Activated T-helper 2 cell treated with anti-CD3 and anti-CD28 coated beads, Interferon-gamma antibody, Interleukin-2, Interleukin-4, amounts not matched to agents 10 μg/mL and 5 μg/mL and 100 μg/mL, durations not matched to agents 14 hours and 24 hours and 36 hours (primary cell): ENCODE measurements at places on chromosomes 7 and 10. TPM values are rescaled to one million over a fixed set of nuclear protein-coding genes. Genes with fewer than 3 reads are reported as not detected.
A peak's percentile ranks its signal among the peaks of the same experiment; 100 is the strongest.

DNA sequence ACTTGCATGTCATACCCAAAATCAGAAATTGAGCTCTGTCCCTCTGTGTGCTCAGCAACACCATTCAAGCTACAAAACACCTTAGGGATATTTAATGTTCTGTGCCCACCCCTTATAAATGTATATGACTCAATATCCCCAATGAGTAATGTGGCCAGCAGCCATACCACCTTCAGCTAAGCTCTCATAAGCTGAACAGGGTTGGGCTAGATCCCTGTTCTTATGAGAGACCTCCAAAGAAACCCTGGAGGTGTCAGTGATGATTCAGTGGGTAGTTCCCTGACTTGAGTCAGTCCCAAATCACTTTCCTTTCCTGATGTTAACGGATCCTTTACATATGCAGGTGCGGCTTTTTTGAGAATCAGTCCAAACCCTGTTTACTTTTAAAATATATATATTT lies 253.8 kb downstream of the CREB5 start:
- DNase-seq = no peak

- no peak for DNase-seq
Measured at GRCh38 chr7:113784316-113784715, 134.5 kb downstream of the PPP1R3A start.

Gene ST8SIA6
- total RNA-seq = not detected in 2 replicates

GRCh38 chr10:73859428-73859783 lies 14.9 kb downstream of the CAMK2G start:
- DNase-seq = peak; percentile 53

GRCh38 chr7:81114633-81115032 lies 195.8 kb upstream of the SEMA3C start:
- no peak for DNase-seq

GRCh38 chr7:92075455-92076158 lies 58.7 kb downstream of the CYP51A1 start:
- DNase-seq = no peak

DNA sequence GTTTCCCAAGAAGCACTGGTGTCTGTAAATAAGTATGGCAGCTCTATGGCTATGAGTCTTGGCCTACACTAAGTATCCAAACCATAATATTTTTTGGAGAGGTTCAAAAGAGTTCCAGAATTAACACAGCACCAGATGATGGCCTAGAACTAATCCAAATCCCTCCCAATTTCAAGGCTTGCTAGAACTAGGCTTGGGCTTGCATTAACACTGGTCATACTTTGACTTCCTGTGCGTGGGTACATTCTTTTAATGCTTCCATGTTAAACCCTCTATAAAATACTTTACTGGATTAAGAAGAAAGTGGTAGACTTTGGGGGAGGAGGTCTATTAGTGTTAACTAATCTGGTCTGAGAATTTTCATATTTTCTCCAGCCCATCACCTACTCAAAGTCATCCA lies 3.1 kb downstream of the AASS start:
- no peak for DNase-seq

GRCh38 chr10:97327348-97328294 lies 6.9 kb downstream of the FRAT2 start:
- no peak for DNase-seq

Gene MAT1A
- total RNA-seq = not detected in 2 replicates

DNA sequence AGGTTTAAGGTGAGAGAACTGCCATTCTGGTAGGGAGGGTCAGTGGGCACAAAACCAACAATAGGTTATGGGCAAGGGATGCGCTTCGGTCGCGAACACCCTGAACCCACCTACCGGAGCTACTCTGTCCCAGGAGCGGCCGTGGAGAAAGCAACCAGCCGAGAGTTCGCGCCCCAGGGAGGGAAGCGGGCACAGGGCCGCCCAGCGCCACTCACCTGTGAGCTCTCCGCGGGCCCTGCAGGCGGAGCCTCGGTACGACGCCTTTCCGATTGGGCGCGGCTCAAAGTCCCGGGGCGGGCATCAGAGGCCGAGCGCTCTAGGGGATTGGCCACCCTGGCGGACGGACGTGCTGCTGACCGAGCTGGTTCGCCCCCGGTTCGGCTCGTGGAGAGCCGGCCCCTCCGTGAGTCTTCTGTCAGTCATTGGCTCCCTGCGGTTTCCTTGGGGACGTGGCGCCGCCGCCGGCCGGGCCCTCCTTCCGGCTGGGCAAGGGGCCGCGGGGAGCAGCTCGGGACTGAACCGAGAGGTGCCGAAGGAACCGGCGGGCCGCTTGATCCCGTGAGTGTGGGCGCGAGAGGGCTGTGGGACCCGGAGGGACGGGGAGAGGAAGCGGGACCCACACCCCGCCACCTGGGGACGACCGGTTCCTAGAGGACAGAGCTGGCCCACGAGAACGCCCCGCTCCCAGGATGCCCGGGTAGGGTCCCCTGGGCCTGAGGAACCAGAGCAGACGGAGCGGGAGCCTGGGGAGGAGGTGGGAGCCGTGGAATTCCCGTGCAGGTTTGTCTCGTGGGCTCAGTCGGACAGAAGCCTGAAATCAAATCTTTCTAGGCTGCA lies at the start of gene ENTPD7:
ENTPD7 (plus strand) TSS at position 479 of the 837 bp plus-strand sequence. CDS start 448 bp downstream, outside the sequence.
- DNase-seq = peak; percentile 90

- no peak for DNase-seq
Measured at GRCh38 chr10:101687071-101687658, 7.8 kb downstream of the FBXW4 start.

Gene KAT6B
- 24.2 and 26.6 TPM in 2 replicates for total RNA-seq

- DNase-seq = no peak
Measured at GRCh38 chr7:26147030-26147429, 5.0 kb upstream of the NFE2L3 start.

Gene BLNK
- not detected in 2 replicates for total RNA-seq

GRCh38 chr7:84949067-84949466 lies 237.8 kb downstream of the SEMA3D start:
- DNase-seq = no peak

GRCh38 chr10:129397198-129397974 lies 69.7 kb upstream of the MGMT start:
- no peak for DNase-seq

Gene SCART1
- total RNA-seq = 1.3 and 1.4 TPM in 2 replicates

DNA sequence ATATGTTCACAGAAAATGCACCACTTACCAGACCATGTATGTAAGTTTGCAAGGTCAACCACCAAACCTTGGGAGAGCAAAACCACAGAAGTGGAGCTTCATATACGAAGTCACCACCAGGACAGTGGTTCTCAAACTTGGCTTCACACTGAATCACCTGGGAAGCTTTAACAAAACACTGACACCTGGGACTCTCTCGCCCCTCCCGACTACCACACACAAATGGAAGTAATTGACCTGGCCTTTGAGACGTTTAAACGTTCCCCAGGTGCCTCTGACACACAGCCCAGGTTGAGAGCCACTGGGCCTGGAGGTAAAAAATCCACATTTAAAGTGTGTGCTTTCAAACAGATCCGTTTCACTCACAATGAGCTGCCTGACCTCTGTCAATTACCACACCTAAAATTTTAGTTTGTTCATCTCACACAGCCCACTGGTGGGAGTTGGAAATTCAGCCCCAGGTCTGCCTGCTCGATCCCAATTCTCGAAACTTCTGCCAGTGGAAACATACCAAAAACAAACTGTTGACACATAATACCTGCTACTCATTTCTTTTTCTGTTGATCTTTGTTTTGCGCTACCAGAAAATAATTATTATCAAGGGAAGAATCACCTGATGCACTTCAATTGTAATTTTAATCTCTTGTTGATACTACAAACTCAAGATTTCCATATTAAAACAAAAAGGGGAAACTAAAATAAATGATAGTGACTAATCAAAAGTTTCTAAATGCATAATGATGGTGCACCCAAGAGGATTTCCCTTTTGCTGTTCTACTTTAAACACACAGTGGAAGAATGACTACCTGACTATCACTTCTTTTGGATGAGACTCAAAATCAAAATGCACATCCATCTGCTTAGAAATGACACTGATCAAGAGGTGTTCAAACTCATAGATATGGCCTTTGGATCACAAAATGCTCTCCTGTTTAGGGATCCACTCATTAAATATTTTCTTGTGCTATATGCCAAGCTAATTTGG lies 26.6 kb downstream of the CDNF start:
- no peak for DNase-seq

DNA sequence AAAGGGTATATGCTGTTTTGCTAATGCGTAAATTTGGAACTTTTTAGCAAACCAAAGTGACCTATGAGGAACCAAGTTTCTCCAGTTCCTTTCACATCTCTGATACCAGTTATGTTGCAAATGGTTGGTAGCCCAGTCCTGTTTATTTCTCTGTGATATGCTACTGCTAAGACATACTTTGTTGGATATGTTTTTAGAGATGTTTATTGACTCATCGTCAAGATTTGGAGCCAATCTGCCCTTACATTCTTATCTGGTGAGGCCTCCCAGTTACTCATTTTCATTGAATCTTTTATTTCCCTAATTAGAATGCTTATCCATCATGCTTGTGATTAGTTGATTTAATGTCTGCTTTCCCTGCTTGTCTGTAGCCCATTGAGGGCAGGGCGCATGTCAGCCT lies 58.9 kb downstream of the LRGUK start:
- no peak for DNase-seq

DNA sequence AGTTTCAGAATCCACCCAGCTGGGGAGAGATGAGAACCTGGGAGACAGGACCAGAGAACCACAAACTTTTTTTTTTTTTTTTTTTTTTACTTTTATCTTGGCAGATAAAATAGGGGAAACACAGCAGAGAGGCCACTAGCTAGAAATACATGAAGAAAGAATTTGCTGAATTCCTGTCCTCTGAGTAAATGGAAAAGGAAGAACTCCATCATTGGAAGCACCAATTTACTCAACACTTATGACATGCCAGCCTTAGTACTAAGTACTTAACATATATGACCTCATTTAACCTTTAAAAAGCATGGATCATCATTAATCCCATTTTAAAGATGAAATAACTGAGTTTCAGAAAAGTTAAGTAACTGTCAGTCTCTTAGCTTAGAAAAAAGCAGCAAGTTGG lies 343.0 kb upstream of the NPSR1 start:
- DNase-seq = no peak

Gene KCP
- total RNA-seq = not detected in 2 replicates

DNA sequence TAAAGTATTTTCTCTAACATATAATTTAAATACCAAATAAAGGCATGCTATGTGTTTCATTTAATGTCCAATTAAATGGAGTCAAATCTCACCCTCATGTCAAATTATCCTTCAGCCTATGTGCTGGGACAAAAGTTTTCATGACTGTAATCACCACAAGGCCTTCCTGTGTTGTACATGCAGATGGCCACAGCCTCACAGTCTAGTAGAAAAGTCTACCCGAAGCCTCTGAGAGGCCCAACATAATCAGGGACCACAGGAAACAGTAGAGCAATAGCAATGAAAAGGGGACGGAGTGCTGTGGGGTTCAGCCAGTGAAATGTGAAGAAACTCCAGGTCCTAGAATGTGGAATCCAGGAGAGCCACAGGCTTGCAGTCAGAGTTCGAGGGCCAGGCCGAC lies 140.2 kb upstream of the KLF6 start:
- DNase-seq = no peak

GRCh38 chr10:19998482-19998881 lies 182.2 kb downstream of the PLXDC2 start:
- no peak for DNase-seq

DNA sequence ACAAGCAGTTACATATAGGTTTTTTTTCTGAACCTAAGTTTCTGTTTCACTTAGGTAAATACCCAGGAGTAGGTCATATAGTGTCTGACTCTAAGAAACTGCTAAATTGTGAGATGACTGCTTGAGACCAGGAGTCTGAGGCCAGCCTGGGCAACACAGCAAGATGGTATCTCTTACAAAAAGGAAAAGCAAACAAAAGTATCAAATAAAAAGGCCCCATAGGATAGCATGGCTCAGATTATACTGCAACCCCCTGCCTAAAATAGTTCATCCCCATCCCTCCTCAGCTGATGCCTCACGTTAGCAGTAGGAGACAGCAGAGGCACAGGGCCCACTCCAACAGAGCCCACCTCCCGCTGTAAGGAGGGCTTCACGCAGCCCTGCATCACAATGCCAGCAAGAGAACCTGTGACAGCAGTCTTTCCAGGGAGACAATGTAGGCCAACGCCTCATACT lies 90.3 kb downstream of the SRPK2 start:
- DNase-seq = peak; percentile 23

DNA sequence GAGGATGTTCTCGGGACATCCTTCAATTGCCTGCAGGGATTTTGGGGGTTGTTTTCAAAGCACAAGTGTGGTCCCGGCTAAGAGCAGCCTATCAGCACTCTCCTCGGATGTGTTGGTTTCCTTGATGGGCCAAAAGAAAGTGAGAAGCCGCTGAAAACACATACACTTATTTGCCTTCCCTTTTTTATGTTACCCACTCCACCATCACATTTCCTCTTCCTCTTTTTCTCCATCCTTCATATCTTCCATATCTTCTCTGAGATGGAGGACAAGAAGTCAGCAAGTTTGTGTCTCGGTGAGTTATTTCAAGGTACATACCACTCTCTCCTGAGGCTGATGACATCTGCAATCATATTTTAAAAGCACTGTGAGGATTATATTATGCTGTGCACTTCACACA lies 64.0 kb downstream of the ZNF33B start:
- DNase-seq = no peak

Gene FAM241B
- 9.3 and 12.1 TPM in 2 replicates for total RNA-seq

- DNase-seq = no peak
Measured at GRCh38 chr7:22372863-22373262, 15.9 kb upstream of the RAPGEF5 start.

- no peak for DNase-seq
Measured at GRCh38 chr7:139811066-139811465, 18.0 kb upstream of the TBXAS1 start.

- DNase-seq = no peak
Measured at GRCh38 chr10:69652111-69652856, 22.2 kb downstream of the FAM241B start.

DNA sequence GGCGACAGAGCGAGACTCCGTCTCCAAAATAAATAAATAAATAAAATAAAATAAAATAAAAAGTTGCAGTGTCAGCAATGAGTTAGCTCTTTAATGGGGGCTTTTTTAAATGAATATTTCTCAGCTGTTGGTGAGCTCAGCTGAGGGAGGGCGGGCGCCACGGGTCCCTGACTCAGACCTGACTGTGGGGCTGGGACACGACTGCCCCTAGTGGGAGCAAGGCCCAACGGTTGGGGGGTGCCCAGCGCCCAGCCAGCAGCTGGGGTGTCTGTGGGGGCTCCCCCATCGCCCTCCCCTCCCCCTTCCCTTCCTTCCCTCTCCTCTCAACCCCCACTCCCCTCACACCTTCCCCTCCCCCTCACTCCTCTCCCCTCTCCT lies 46.6 kb downstream of the PWWP2B start:
- peak; percentile 40 for DNase-seq
